Nasal cavity respiratory epithelium epithelial cell of viscerocranial mucosa (primary cell): ENCODE measurements at places on chromosomes 12 and 14. TPM values are rescaled to one million over a fixed set of nuclear protein-coding genes. Genes with fewer than 3 reads are reported as not detected.

The ESR2 gene
- total RNA-seq: under 0.01 and 0.07 TPM in 2 replicates

The PLD4 gene
- total RNA-seq: not detected in 2 replicates

The PLCZ1 gene
- not detected in 2 replicates for total RNA-seq

The OR6C65 gene
- not detected in 2 replicates for total RNA-seq

The INHBC gene
- total RNA-seq: not detected in 2 replicates

The FAM181A gene
- not detected in 2 replicates for total RNA-seq

The DACT1 gene
- total RNA-seq: 1.4 and 2.6 TPM in 2 replicates

The MFAP5 gene
- 0.14 and 19.5 TPM in 2 replicates for total RNA-seq

The OR6C3 gene
- not detected in 2 replicates for total RNA-seq

The NPFF gene
- not detected in 2 replicates for total RNA-seq

The BIN2 gene
- total RNA-seq: not detected in 2 replicates

The SYCP3 gene
- total RNA-seq: under 0.01 and 0.36 TPM in 2 replicates

The HOXC5 gene
- not detected in 2 replicates for total RNA-seq

The NGB gene
- 0.07 TPM in 1 of 2 replicates, not detected in the other for total RNA-seq

The SMAGP gene
- 8.9 and 24.6 TPM in 2 replicates for total RNA-seq

The GLIPR1L1 gene
- not detected in 2 replicates for total RNA-seq

The E2F7 gene
- total RNA-seq: 9.4 and 12.3 TPM in 2 replicates

The PDE6H gene
- not detected in 2 replicates for total RNA-seq

The ABCD4 gene
- 11.6 and 26.1 TPM in 2 replicates for total RNA-seq

The ANKRD33 gene
- total RNA-seq: not detected in 2 replicates

The SYNDIG1L gene
- total RNA-seq: under 0.01 and 0.14 TPM in 2 replicates

The CD27 gene
- total RNA-seq: not detected in 2 replicates
